ENCODE measurements at places on chromosomes 13 and 19.

DNA sequence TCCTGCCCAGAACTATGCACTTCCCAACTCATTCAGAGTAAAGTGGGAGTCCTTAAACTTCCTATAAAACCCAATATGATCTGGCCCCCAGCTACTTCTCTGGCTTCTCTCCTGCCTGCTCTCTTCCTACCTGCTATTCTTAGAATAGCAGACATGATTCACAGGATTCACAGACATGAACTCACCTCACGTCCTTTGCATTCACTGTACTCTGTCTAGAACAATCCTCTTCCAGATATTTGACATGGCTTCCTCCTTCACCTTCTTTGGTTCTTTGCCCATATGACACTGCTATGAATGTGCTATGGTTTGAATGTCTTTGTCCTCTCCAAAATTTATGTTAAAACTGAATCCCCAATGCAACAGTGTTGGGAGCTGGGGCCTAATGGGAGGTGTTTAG is 154.9 kb downstream of the UGGT2 start:
- DNase-seq: no peak

DNA sequence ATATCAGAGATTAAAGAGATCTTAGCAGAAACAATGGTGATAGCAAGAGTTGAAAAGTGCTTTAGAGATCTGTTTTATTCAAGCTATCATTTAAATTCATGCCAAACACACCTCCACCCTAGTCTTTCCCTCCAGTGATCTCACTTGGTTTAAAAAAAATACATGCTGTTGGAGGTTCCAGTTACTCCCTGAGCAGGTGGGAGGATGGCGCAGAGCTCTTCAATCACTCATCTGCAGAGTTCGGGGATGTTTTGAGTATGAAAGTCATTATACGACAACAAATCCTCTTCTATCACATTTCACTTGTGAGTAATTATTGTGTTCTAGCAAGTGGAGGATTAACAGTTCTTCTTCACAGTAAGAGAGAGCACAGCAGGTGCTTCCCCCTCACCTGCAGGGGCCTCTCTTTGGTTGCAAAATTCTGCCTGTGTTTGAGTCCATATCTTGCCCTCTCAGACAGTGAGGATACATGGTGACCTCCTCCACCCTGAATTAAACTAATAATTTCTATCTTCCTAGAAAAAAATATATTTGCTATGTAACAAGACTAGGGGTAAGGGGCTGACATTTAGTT is 376.7 kb downstream of the LIG4 start:
- no peak for DNase-seq

DNA sequence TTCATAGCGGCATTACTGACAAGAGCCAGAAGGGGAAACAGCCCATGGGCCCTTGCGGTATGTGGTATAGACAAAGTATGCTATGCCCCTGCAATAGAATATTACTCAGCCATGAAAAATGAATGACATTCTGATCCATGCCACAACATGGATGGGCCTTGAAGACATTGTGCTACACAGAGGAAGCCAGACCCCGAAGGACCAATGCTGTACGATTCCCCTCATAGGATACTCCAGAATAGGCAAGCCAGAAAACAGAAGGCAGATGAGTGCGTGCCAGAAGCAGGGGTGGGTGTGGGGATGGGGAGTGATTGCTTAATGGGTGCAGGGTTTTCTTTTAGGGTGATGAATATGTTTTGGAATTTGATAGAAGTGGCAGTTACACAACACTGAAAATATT is 342.0 kb downstream of the TEX29 start:
- DNase-seq: no peak

- no peak for DNase-seq
Observed at GRCh38 chr13:60402022-60402421, 5.0 kb downstream of the TDRD3 start.

DNA sequence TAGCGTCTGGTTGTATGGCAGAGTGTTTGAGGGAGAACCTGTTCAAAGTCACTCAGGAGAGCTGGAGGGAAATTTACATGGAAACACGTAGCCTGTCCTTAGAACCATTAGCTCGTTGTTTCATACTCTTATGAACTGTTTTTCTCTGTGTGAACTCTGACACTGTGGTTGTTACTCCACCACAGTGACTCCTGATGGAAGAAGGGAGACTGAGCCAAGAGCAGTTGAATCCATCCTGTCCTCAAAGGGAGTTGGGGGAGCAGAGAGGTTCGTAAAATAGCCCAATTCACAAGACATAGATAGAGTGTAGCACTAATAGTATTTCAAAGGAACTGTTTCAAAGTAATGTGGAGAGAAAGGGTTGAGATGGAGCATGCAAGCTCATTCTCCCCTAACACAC is 964.8 kb downstream of the PCDH9 start:
- DNase-seq: no peak

Data from GM12864 (cell line).